ENCODE measurements at places on chromosomes 3 and 15. TPM values are rescaled to one million over a fixed set of nuclear protein-coding genes. Genes with fewer than 3 reads are reported as not detected.

DNA sequence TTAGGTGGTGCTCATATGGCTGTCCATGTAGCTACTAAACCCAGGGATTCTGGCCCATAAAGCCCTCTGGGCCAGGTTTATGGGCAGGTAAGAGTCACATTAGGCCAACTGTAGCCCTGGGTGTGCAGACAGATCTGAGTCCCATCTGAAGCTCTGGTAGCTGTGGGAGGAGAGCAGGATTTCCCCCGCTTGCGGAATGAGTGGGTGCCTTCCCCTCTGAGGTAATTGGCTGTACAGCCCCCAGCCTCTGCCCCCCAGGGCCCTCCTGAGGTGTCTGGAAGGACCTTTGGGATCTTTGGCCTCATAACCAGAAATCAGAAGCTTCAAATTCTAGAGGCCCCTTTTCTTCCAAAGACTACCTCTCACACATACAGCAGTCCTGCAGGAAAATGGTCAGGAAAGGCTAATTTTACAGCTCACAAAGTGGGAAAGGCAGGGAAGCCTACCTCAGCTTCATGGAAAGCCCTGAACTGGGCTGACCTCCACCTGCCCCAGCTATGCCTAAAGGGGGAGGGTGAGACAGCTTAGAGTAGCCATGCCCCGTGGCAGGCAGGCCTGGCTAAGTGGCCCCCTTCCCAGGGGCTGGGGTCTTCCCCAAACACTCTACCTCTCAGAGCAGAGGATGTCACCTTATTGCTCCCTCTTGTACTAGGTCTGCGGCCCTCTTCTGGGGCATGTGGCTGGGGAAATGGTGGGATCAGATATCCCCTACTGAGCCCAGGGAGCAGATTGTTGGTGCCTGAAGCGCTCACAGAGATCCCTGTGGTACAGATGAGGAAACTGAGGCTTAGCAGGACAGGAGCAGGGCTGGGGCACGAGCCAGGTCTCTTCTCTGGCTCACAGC, 16.8 kb downstream of the HEMK1 start:
- DNase-seq = no peak

- no peak for DNase-seq
Observed at GRCh38 chr3:16085410-16085809, 89.1 kb upstream of the GALNT15 start.

GRCh38 chr3:50333744-50334328, 5.8 kb upstream of the TUSC2 start:
- peak; percentile 28 for DNase-seq

GRCh38 chr3:81462921-81463320, 298.5 kb downstream of the GBE1 start:
- DNase-seq = no peak

DNA sequence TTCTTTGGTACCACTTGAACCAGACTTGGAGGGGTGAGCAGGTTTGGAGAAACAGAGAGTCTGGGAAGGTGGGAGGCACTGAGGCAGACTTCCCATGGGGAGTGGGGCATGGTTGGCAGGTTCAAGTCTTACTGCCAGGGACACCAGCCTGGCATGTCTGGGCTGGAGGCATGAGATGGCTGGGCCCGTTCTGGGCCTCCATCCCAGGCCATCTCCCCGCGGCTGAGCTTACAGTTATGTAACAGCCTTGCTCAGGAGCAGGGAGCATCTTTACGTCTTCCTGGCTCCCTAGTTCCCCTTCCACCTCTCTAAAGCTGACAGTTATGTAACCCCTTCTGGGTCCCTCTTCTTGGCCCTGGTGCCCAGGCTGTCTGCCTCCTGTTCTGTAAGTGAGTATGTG, 12.4 kb downstream of the VIPR1 start:
- DNase-seq = no peak

DNA sequence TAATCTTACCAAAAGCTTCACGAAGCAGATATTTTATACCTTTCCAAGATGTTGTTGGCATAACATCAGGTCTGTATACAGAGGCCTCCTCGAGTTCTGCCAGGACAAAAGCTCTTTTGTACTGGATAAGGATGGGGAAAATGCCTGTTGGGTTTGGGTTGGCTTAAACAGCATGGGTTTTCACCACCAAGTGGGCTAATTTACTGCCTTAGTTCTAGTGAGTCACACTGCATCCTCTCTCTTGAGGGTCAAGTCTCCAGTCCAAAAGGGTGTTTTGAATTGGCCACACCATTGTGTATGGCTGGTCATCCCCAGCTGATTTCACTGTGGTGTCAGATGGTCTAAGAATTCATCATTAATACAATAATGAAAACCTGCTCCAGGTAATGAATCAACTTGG, 26.1 kb upstream of the BHLHE40 start:
- DNase-seq = peak; percentile 52

DNA sequence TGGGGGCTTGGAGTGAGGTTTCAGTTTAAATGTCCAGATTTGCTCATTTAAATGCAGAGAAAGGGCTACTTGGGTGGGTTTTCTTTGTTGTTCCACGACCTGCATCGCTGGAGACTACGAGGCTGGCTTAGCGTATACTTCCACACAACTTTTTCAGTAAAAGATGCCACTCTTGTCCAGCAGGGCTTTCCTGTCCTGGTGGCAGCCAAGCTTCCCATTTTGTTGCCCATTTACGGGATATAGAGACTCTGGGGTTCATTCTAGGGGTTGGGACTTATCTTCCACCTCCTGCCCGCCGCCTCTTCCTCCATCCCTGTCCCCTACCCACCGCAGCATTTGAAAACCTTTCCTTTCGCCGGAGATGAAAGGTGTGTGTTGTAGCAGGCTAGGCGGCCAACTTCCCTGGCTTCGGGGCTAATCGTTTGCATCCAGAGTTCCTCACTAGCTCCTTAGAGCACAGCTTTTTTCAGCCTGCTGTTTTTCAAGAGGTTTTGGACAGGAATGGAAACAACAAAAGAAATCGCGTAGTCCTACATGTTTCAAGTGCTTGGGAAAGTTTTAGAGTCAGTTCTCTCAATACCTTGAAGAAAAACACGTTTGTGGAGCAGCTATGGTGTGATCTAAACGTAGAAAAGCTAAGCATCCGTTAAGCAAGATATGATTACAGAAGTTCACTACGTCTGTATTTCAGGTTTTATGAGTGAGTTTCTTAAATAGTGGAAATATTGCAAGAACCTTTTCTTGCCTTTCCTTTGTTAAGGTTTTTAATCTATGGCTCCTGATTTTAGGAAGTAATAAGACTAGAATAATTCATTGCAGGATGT, 843 bp downstream of the CHRNA5 start:
- DNase-seq = peak; percentile 47

DNA sequence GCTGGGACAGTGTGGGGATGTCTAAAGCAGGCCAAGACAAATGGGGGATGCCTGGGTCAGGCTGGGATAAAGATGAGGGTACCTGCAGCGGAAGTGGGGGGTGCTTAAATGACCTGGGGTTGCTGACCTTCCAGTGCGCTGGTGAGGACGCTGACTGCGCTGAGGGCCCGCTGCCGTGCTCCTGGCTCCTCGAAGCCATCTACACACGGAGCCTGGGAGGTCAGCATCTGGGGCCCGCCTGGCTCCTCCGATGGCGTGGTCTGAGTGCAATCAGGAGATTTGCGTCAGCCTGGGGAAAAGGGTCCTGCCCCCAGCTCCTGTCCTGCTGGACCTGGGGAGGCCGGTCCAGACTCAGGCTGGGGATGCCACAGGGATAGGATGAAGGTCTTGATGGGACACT, 50.7 kb downstream of the SCN5A start:
- DNase-seq = no peak

- DNase-seq = peak; percentile 70
Observed at GRCh38 chr3:187807086-187807862, 62.0 kb upstream of the BCL6 start.

GRCh38 chr3:116161575-116162525, 283.4 kb downstream of the LSAMP start:
- DNase-seq = no peak

DNA sequence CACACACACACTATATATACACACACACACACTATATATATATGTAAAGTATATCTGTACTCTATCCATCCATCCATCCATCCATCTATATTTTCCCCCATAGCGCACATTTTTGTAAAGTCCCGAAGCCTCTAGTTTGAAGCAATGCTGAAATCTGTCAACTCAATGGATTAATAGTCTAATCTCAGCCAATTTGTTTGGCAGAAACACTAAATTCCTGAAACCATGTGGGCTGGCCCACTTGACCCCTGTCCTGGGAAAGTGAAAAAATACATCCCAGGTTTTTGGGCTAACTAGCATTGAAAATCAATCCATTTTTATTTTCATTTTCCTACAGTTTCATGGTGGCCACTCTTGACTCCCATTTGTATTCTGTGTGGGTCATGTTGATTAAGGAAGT, 166.7 kb downstream of the SLCO3A1 start:
- no peak for DNase-seq

- DNase-seq = peak; percentile 54
Observed at GRCh38 chr15:78422571-78423340, 15.3 kb upstream of the IREB2 start.

- DNase-seq = peak; percentile 33
Observed at GRCh38 chr3:100063929-100064461, 50.3 kb downstream of the FILIP1L start.

DNA sequence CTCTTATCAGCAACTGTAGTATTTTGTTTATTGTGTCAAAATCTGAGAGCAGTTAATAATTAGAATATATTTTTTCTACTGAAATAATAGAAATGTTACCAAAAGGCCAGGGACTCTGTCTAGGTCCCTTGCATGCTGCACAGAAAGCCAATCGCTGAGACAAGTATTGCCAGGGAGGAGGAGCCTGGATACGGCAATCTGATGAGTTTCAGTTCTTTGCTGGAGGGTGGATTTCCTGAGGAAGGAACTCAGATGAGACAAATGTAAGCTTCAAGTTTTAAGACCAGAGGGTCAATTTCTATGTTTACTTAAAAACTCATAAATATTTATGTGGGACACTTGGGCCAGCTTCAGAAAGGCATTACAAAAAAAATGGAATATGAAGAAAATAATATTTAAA, 252.2 kb downstream of the GABRG3 start:
- DNase-seq = no peak

GRCh38 chr3:13495921-13496723, 16.0 kb downstream of the HDAC11 start:
- peak; percentile 96 for DNase-seq

- no peak for DNase-seq
Observed at GRCh38 chr3:151709847-151710246, 23.9 kb upstream of the AADACL2 start.

- no peak for DNase-seq
Observed at GRCh38 chr15:97598353-97598798, 362.1 kb upstream of the ARRDC4 start.

- DNase-seq = peak; percentile 98
Observed at GRCh38 chr3:15610082-15610759, 8.7 kb downstream of the BTD start.

GRCh38 chr15:72521682-72522081, 47.6 kb downstream of the ARIH1 start:
- peak; percentile 9 for DNase-seq

DNA sequence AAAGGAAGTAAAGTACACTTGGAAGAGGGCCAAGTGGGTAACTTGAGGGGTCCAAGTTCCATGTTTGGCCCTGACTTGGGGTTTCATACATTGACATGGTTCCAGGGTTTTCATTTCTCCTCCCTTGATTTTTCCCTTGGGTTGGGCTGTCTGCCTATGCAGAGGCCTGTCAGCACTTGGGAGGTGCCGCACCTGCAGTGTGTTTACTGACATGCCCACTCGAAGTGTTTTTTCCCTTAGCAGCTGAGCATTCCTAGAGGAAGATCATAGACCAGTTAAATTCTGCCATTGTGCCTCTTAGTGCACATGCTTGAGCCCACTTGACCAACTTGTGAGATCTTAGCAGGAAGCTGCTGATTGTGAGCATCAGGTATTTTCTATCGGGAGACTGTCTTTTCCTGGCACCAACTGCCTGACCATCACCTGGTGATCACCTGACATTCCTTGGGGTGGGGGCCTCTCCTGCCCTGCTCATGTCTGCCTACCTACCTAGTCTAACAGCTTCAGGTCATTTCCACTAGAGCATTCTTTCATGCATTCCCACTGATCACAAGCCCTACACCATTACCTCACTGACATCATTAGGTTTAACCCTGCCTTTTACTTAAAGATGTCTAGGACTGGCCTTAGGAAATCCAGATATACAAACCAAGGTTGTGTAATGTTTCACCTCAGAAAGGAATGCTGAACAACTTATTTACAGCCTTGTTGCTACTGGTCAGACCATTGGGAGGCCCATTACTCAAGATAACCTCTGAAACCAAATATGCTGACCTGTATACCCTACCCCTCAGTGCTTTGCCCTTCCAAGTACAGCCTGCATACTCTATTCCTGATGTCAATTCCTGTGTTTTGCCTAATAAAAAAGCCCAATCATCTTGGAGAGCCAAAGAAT, 68.3 kb downstream of the CD47 start:
- DNase-seq = no peak

- DNase-seq = peak; percentile 47
Observed at GRCh38 chr3:12489832-12490231, 5.6 kb downstream of the TSEN2 start.

DNA sequence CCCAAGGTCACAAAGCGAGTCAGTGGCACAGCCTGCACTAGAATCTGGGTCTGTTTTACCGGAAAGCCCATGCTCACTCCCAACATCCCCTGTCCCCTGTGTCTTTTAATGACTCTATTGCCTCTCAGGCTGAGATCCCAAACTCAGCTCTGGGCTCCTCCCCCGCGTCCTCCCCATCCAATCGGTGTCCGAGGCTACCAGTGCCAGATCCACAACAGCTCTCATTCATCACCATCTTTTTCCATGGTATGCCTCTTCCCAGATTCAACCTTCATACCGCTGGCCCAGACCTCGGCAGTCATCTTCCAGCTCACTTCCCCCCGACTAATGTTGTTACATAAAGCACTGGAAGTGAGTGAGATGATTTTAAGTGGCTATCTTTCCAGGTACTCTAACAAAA, 16.1 kb upstream of the KY start:
- no peak for DNase-seq

ARGFX gene
- total RNA-seq = not detected

TM6SF1 gene
- not detected for total RNA-seq

LRRC15 gene
- total RNA-seq = 93.4 TPM

SYNPR gene
- total RNA-seq = not detected

PLA2G4E gene
- total RNA-seq = not detected

CTXN2 gene
- total RNA-seq = not detected

NPTN gene
- total RNA-seq = 161 TPM

USP13 gene
- 13.8 TPM for total RNA-seq

KNG1 gene
- not detected for total RNA-seq

C3orf85 gene
- total RNA-seq = not detected

LRRC34 gene
- total RNA-seq = 9.4 TPM

IL5RA gene
- total RNA-seq = not detected

SLC24A5 gene
- total RNA-seq = 0.29 TPM

SLC9A9 gene
- total RNA-seq = 0.84 TPM

SLC2A2 gene
- total RNA-seq = not detected

CGNL1 gene
- under 0.01 TPM for total RNA-seq
